Hematopoietic multipotent progenitor cell treated with erythropoietin and hydrocortisone succinate and interleukin-3 and kit ligand, for 8 days (in vitro differentiated cells): ENCODE measurements at places on chromosomes 7 and 10.

DNA sequence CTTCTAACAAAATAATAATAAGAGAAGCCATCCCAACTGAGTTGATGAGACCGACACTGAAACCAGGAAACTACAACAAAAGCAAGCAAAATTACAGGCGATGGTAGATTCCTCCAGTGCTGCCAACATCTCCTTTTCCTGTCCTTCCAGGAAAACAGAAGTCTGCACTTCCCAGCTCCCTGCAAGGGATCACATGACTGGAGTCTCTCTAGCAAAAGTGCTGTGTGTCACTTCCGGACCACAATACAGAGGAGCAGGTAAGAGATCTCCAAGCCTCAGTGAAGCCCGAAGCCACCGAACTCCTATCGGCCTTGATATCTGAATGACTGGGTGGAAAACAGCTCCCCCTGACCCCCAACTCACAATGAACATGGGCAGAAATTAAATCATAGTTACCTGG lies 63.2 kb downstream of the SMURF1 start:
- DNase-seq, result no peak

- DNase-seq, result no peak
These were observed 183.4 kb downstream of the PTPRN2 start for GRCh38 chr7:158404031-158404761.

DNA sequence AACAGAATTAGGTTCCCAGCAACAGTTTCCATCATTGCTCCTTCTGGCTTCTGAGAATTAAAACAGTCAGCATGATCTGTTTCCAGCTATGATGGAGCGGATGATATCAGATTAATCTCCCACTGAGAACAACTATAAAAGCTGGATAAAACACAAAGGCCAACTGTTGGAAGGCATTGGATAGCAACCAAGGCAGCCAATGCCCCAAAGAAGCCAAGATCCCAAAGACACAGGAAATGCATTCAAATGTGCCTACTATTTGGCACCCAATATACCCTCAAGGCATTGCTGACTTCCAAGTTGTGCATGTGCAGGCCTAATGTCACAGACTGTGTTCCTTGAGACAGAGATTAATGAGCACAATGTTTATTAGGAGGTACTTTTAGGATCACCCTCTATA lies 259.3 kb downstream of the ARHGAP12 start:
- no peak for DNase-seq

- DNase-seq, result peak; percentile 85
These were observed 212.8 kb downstream of the MAD1L1 start for GRCh38 chr7:2019711-2020511.

GRCh38 chr10:71939304-71939703 lies 24.9 kb upstream of the CHST3 start:
- DNase-seq, result no peak

GRCh38 chr10:119736220-119736619 lies 10.4 kb downstream of the INPP5F start:
- DNase-seq, result no peak

- no peak for DNase-seq
These were observed 11.4 kb downstream of the C10orf53 start for GRCh38 chr10:49690698-49691356.
